Stimulated activated CD8-positive, alpha-beta memory T cell treated with anti-CD3 and anti-CD28 coated beads, Interleukin-7, amount 100 ng/mL, for 4 hours (primary cell): ENCODE measurements at places on chromosomes 6 and 20.

DNA sequence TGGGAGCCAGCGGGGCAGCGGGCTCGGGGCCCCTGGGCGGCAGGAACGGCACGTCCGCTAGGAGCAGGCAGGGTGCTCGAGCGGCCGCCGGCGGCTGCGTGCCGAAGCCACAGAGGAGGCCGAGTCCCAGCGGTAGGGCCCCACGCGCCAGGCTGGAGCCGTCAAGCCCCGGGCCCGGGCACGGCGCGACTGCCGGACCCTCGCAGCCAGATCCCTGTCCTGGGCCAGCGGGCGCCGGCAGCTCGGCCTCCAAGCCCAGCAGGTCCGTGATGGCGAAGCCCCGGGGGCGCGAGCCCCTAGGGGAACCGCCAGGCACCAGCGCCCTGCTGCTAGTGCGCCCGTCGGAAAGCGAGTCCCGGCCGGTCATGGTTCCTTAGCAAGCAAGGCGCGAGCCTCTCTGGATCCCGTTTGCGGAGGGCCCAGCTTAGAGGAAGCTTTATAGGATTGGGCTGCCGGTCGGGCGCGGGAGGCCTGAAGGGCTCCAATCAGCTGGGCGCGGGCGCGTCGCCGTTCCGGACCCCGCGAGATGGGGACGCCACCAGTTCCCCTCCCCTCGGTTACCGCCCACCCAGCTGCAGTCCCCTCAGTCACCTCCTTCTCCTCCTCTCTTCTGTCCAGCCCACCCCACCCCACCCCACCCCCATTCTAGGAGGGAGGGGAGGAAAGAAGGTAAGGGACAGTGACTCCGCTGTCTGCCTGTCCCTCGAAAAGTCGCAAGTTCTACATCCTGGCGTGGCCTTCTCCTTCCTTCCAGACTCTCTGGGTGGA is at the start of gene VSX1:
Gene VSX1, minus strand, starts transcription at position 412 of the 768 bp plus-strand sequence. Its CDS starts 45 bp downstream, at position 367.
- DNase-seq: no peak

DNA sequence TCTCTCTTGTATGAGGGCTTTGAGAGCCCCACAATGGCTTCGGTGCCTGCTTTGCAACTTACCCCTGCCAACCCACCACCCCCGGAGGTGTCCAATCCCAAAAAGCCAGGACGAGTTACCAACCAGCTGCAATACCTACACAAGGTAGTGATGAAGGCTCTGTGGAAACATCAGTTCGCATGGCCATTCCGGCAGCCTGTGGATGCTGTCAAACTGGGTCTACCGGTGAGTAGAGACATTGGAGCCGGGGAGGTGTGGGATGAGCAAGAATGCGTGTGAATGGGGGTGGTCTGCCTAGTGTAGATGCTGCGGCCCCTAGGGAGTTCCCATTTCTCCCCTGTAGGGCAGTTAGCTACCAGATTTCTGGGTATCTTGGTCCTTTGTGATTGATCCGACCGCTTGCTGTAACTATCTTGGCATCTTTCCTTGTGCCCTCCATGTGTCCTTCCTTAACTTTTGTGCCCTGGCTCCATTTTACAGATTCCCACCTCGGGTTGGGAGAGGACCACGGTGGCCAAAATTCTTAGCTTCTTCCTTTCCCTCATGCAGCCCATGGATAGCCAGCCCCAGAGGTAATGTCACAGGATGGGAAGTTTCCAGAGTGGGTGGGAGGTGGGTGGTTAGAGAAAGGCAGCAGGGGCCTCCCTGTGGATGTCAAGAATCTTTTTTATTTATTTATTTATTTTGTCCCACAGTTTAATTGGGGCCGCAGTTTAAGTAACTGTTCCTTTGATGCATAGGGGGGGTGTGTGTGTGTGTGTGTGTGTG is 6.3 kb downstream of the BRD2 start:
- DNase-seq: no peak

GRCh38 chr6:12075067-12075563 is 63.0 kb downstream of the HIVEP1 start:
- no peak for DNase-seq

DNA sequence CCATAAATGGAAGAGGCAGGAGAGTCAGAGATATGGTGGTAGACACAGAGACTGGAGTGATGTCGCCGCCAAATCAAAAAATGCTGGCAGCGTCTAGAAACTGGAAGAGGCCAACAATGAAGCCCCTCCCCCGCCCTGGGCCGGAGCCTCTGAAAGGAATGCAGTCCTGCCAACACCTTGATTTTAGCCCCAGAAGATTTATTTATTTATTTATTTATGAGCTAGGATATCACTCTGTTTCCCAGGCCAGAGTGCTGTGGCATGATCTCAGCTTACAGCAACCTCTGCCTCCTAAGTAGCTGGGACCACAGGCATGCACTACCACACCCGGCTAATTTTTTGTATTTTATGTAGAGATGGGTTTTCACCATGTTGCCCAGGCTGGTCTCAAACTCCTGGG is 82.6 kb upstream of the CCDC167 start:
- DNase-seq: no peak

GRCh38 chr6:113442040-113442439 is 415.1 kb upstream of the MARCKS start:
- DNase-seq: no peak

DNA sequence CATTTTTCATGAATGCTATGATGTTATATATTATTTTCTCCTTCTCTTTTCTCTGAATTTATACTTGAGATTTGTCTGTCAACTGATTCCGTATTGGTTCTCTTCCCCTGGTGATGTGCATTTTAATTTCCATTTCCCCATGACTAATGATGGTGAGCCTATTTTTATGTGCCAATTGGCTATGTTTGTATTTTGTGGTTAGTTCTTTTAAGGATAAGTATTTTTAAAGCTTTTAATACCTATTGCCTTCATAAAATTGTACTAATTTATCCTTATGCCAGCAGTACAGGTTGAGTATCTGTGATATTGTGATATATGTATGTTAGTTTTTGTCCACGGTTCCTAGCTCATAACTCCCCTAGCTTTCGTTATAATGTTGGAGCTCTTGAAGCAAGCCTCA is 2.8 kb downstream of the POLH start:
- DNase-seq: no peak

DNA sequence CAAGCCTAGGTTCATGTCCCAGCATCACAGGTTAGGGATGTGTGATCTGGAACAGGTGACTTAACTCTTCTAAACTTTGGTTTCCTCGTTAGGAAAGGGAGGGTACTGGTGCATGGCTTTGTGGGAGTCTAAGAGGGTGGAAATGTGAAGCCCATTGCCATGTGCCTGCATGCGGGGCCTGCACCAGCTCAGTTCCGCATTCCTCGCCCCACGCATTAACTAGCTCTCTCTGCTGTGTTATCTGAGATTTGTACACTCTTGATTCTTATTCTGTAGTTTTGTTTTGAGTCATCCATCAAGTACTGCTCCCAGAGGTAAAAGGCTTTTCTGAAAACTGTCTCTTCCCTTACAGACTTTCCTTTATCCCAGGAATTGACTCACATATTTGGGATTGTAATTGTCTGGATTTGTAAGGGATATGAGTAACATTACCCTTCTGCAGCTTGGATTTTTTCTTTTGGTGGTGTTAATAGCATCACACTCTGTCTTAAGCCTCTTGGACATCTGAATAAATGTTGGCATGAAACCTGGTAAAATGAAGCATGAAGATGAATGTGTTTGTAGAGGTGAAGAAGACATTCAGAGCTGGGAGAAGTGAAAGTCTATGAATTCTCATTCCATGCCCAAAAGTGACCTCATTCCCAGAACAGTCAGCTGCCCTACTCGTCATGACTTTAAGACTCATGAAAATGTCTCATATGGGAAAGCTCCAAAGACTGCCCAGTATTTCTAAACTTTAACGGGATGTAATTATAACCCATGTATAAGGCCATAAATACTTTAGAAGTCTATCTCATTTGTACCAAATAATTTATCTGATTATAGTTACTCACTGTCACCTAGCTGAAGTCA is 357.3 kb downstream of the FOXA2 start:
- DNase-seq: no peak

DNA sequence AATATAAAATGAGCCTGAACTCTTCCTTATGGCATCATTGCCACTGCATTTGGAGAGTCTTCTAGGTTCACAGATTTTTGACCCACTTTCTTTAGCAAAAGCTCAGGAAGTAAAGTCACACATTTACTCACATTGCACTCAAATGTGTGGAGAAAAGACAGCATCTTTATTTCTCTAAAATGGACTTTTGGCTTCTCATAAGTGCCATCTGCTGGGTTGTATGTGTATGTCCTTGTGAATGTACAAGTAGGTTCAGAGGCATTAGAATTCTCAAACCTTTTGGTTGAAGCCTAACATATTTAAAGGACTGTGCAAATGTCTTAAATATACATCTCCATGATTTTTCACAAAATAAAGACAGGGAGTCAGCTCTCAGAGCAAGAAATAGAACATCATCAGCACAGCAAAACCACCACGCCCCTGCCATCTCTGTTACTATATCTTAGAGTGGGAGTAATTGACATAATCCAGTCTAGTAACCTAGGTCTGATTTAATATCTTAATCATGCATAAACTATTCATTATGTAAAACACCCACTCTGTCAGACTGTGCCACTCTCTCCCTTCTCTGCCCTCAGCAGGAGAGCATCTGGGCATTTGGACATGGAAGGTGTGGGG is 42.2 kb upstream of the SPTLC3 start:
- no peak for DNase-seq

DNA sequence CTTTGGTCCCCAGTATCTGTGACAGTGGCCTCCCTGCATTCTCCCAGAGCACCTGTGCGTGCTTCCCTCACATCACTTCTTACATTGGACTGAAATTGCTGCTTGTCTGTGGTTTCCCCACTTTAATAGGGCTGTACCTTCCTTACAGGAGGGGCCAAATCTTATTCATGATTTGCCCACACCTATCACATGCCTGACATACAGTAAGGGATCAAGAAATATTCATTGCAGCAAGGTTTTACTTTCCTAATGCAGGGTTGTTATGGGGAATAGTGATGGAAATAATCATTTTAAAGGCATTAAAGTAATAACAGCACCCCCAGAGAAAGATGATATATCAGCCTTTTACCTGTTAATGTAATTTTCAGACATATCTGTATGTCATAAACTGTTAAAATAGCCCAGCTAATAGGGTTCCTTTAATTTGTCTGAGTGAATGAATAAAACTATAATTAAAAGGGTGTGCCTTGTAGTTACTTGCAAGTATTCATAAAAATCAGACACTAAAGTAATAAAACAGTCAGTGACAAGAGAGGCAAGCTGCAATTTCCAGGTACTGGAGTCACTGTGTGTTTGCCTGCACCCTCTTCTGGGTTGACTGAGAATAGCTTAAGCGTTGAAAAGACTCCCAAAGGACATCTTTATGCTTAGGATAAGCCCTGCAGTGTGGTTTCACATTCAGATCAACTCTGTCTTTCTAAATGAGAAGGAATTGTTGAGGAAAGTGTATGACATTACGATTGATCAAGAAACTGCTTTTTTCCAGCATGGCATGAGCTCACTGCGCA is 182.7 kb downstream of the PHACTR1 start:
- DNase-seq: no peak

DNA sequence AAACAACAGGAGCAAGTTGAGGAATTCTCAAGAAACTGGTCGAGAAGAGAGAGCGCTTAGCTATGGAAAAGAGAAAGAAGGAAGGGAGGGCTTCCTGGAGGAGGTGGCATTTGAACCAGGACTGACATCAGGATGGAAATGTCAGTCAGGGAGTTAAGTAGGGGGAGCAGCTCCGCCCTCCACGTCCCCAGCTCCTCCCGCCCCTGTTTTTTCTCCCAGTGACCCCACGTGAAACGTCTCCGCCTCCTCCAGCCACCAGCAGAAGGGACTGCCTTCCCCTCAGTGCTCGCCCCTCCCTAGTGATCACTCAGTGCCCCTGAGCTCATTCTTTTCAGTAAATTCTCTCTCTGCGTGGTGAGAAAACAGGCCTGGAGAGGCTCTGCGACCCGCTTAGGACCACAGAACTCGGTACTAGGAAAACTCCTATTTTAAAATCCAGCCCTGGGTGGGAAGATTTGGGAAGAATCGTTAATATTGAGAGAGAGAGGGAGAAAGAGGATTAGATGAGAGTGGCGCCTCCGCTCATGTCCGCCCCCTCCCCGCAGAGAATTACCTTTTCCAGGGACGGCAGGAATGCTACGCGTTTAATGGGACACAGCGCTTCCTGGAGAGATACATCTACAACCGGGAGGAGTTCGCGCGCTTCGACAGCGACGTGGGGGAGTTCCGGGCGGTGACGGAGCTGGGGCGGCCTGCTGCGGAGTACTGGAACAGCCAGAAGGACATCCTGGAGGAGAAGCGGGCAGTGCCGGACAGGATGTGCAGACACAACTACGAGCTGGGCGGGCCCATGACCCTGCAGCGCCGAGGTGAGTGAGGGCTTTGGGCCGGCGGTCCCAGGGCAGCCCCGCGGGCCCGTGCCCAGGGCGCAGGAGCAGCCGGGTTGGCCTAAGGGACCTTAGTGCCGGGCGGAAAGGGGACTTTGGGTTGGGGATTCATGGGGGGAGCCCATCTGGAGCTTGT is 4.6 kb downstream of the HLA-DPB1 start:
- DNase-seq: no peak

DNA sequence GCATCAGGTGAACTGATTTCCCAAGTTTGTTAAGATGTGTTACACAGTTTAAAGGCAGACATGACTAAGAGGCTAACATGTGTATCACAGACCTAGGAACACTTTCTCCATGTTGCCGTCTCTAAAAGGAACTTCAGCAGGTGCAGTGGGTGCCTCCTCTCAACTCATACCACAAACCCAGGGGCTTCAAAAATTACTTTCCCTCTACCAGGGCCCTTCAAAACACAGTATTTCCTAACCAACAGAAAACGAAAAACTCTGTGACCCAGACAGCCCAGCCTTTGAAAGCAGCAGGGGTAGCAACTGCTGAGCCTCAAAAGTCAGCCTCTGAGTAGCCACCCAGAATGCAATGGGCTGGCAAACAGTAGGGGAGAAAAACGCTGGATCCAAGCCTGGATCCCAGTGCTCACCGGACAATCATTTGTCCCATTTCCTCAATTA is 28.5 kb downstream of the B4GALT5 start:
- no peak for DNase-seq

DNA sequence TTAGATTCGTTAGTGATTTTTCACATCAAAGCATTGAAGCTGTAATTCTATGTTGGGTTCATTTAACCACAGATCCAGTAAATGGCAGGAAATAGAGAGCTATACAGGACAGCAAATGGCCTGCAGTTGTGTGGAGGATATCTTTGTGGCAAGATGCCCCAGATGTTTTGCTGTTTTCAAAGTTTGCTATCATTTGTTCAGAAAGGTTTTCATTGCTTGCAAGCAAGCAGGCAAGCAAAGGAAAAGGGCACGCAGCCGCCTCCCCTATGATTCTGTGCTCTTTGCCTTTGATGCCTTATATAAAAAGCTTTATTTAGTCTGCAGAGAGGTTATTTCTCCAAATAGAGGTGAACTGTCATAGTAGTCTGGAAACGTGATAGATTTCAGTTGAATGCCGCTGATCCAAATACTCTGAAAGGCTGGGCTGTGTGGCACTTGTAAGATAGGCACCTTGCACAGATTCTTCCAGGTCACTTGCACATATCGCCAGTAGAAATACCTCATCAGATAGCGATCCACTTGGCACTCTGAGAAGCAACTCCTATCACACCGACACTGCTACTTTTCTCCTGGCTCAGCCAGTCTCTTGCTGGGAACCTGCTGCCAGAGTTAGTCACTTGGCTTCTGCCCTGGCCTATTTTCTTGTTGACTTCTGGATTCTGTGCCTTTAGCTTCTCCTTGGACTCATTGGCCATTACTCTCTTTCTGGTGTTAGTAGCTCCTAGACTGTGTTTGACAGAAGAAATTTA is 66.4 kb downstream of the UTRN start:
- no peak for DNase-seq

- no peak for DNase-seq
Observed at GRCh38 chr6:41586252-41587007, 40.2 kb downstream of the FOXP4 start.
